CD4-positive, CD25-positive, alpha-beta regulatory T cell (primary cell): ENCODE measurements at places on chromosomes 6 and 20. TPM values are rescaled to one million over a fixed set of nuclear protein-coding genes. Genes with fewer than 3 reads are reported as not detected.

The ME1 gene
- not detected for total RNA-seq

The C20orf141 gene
- total RNA-seq: not detected

The AMD1 gene
- total RNA-seq: 133 TPM

The MYB gene
- 17.4 TPM for total RNA-seq

The SAPCD1 gene
- 2.3 TPM for total RNA-seq

The CST2 gene
- total RNA-seq: not detected

The BMP7 gene
- total RNA-seq: not detected

The DOK5 gene
- total RNA-seq: not detected

The TMEM14A gene
- total RNA-seq: 8.0 TPM

The PSORS1C2 gene
- not detected for total RNA-seq

The TULP1 gene
- total RNA-seq: not detected

The GRIK2 gene
- not detected for total RNA-seq

The WFDC10B gene
- not detected for total RNA-seq

The ECT2L gene
- not detected for total RNA-seq

The RSPO4 gene
- total RNA-seq: 0.25 TPM

- peaks cover 2% of the 10 kb centered on the region for H3K4me1 ChIP-seq
- H3K4me3 ChIP-seq: no peak overlapping the region
- no peak for DNase-seq
- H3K36me3 ChIP-seq: no peaks in the 10 kb centered on the region
- H3K27ac ChIP-seq: no peak overlapping the region
- peaks cover 16% of the 10 kb centered on the region for H3K27me3 ChIP-seq
Observed at GRCh38 chr6:108080010-108080780, 5.7 kb upstream of the OSTM1 start.

DNA sequence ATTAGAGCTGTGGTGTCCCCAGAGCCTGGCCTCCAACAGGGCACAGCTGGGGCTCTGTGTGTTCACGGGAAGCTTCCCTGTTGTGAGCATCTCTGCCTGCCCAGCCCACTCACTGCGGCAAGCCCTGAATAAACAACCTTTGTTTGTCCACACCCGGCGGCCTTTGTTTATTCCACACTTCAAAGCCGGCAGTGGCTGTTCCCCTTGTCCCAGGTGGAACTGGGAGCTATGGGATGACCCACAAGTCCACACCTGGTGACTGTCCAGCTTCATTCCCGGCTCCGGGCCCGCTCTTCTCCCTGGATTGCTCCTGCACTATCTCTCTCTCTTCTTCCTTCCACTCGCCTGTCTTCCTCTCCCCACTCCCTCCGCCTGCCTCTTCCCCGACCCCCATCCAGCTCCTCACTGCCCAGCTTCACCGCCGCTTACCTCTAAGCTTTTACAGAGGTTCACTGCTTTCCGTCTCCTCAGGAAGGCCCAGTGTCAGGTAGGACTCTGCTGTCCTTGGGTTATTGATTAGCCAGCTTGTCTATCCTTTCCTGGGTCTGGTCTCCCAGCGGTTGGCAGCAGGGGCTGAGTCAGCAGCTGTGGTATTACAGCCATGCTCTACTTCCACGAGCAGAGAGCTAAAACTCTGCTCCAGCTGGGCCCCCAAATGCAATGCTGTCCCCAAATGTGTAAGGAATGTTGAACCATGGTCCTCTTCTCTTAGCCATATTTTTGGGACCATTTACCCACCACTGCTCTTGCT lies 17.8 kb downstream of the DACT2 start:
- H3K4me3 ChIP-seq: no peak overlapping the region
- no peaks in the 10 kb centered on the region for H3K36me3 ChIP-seq
- no peaks in the 10 kb centered on the region for H3K27me3 ChIP-seq
- no peak overlapping the region for H3K27ac ChIP-seq

- no peak overlapping the region for H3K4me3 ChIP-seq
- no peak overlapping the region for H3K27ac ChIP-seq
- peak; percentile 51 for DNase-seq
- peaks cover 21% of the 10 kb centered on the region for H3K4me1 ChIP-seq
- H3K27me3 ChIP-seq: peaks cover 38% of the 10 kb centered on the region
- H3K36me3 ChIP-seq: no peaks in the 10 kb centered on the region
Observed at GRCh38 chr20:46307139-46307998, 929 bp downstream of the CDH22 start.

DNA sequence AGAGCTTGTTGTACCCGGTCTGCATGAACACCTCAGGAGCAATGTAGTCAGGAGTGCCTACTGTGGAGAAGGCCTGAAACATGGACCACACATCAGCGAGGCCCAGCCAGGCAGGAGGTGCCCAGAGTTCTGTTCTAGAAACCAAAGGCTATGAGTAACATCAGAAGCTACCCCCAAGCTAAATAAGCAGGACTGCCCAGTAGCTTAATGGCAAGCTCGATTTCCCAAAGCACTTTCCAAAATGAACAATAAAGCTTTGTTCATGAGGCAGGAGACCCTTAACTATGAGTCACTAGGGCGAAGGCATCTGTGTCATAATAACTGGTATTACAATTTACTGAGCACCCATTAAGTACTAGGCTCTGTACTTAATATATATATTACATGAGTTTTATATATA lies 47.4 kb downstream of the STK38 start:
- peaks cover 92% of the 10 kb centered on the region for H3K36me3 ChIP-seq
- H3K27me3 ChIP-seq: no peaks in the 10 kb centered on the region
- no peak overlapping the region for H3K27ac ChIP-seq

GRCh38 chr6:14934013-14934412 lies 311.9 kb upstream of the JARID2 start:
- no peaks in the 10 kb centered on the region for H3K4me1 ChIP-seq
- H3K4me3 ChIP-seq: no peak overlapping the region
- no peaks in the 10 kb centered on the region for H3K36me3 ChIP-seq
- no peaks in the 10 kb centered on the region for H3K27me3 ChIP-seq
- no peak for DNase-seq
- no peak overlapping the region for H3K27ac ChIP-seq

DNA sequence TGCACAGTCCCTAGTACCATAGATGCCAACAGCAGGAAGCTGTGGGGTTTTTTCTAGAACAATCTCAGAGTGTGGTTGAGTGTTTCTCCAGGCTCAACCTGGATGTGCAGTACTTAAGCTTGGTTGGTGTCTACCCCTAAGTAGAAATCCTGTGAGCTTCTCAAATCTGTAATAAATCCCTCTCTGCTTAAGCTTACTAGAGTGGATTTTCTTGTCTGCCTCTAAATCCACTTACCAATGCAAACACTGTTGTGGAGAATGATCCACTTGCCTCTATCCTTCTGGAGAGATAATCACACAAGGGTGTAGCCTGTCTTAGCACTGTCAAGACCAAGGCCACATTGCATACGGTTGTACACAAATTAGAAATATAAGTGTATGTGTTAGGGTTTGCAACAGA lies 43.3 kb upstream of the CLIC5 start:
- DNase-seq: no peak
- no peaks in the 10 kb centered on the region for H3K36me3 ChIP-seq
- H3K27me3 ChIP-seq: peaks cover 9% of the 10 kb centered on the region

GRCh38 chr6:131758920-131759319 lies 48.1 kb upstream of the CTAGE9 start:
- no peak overlapping the region for H3K27ac ChIP-seq

- no peak overlapping the region for H3K27ac ChIP-seq
- H3K4me3 ChIP-seq: no peak overlapping the region
- DNase-seq: no peak
- H3K27me3 ChIP-seq: no peaks in the 10 kb centered on the region
- no peaks in the 10 kb centered on the region for H3K36me3 ChIP-seq
Observed at GRCh38 chr6:160804639-160805038, 102.6 kb downstream of the PLG start.

DNA sequence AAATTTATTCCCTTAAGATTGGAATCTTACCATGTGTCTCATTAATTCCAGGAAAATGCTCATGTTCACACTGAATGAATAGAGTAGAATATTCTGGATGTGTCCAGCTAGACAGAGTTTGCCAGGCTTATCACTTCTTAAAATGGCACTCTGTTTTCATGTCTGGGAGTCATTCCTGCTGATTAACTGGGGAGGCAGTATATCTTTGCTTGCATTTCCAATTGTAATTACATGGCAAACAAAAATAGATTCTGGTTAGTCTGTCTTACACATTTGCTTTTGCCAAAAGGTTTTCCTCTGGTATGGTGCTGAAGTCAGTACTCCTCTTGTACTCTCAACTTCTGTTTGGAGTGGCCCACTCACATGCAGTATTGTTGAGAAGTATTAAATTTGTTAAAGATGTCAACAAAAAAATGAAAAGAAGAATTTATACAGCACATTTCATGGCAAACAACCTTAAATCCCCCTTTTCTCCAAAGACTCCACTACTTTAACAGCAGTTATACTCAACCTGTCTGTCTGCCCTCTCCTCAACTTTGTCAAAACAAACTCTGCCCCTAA lies 70.2 kb downstream of the TENT5A start:
- H3K4me3 ChIP-seq: no peak overlapping the region
- DNase-seq: no peak
- no peaks in the 10 kb centered on the region for H3K27me3 ChIP-seq
- no peak overlapping the region for H3K27ac ChIP-seq

- DNase-seq: no peak
- H3K27me3 ChIP-seq: no peaks in the 10 kb centered on the region
- H3K4me3 ChIP-seq: no peak overlapping the region
- no peak overlapping the region for H3K27ac ChIP-seq
- H3K36me3 ChIP-seq: no peaks in the 10 kb centered on the region
Observed at GRCh38 chr6:46414398-46414797, 76.9 kb downstream of the RCAN2 start.

GRCh38 chr6:48397887-48398286 lies 286.9 kb upstream of the PTCHD4 start:
- H3K36me3 ChIP-seq: no peaks in the 10 kb centered on the region
- DNase-seq: no peak
- H3K4me1 ChIP-seq: no peaks in the 10 kb centered on the region
- H3K27ac ChIP-seq: no peak overlapping the region
- no peaks in the 10 kb centered on the region for H3K27me3 ChIP-seq

GRCh38 chr6:154343473-154344308 lies 12.9 kb downstream of the IPCEF1 start:
- H3K27me3 ChIP-seq: no peaks in the 10 kb centered on the region
- H3K27ac ChIP-seq: no peak overlapping the region
- DNase-seq: peak; percentile 3
- H3K4me3 ChIP-seq: no peak overlapping the region

GRCh38 chr6:158799051-158799792 lies 19.9 kb downstream of the EZR start:
- no peak for DNase-seq
- peaks cover 41% of the 10 kb centered on the region for H3K36me3 ChIP-seq
- H3K4me3 ChIP-seq: peak overlapping the region; percentile 60
- peak overlapping the region; percentile 43 for H3K27ac ChIP-seq
- peaks cover 94% of the 10 kb centered on the region for H3K4me1 ChIP-seq

DNA sequence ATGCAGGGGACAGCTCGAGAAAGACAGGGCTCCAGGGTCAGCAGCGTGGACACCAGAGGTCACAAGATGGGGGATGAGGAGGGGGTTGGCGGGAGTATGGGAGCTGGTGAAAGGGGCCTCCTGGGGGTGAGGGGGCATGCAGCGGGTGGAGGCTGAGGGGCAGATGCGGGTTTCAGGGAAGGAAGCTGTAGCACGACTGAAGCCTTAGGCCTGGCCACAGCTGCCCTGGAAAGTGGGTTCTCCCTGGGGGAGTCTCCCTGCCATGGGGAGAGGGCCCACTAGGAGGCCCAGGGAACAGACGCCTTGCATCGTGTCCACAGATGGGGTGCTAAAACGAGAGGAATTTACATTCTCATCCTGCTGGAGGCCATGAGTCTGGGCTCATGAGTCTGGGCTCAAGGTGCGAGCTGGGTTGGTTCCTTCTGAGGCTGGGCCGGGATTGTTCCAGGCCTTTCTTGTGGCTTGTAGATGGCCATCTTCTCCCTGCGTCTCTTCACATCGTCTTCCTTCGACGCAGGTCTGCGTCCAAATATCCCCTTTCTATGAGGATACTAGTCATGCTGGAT lies 18.0 kb downstream of the APCDD1L start:
- H3K4me1 ChIP-seq: no peaks in the 10 kb centered on the region
- no peak overlapping the region for H3K4me3 ChIP-seq
- no peak for DNase-seq

- no peak overlapping the region for H3K27ac ChIP-seq
- no peaks in the 10 kb centered on the region for H3K36me3 ChIP-seq
- no peak overlapping the region for H3K4me3 ChIP-seq
- DNase-seq: no peak
Observed at GRCh38 chr6:53998303-53998702, 112.9 kb upstream of the MLIP start.

DNA sequence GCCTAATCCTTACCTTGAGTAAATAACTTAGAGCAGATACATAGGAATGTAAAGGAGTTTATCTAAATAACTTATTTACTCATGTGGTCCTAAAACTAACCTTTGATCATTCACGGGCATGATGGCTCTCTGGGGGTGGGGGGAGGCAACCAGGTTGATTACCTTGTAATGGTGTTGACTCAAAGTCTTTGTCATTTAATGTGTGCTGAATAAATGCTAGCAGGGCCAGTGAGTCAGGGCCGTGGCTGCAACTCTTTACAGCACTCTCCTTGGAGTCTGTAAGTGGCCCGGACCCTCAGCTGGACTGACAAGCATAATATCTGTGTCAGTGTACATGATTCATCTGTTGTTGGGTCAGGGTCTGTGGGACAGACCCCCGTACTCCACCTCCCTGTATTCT lies 203.0 kb downstream of the EPM2A start:
- H3K4me3 ChIP-seq: no peak overlapping the region
- no peak for DNase-seq
- no peak overlapping the region for H3K27ac ChIP-seq
- H3K4me1 ChIP-seq: no peaks in the 10 kb centered on the region
- no peaks in the 10 kb centered on the region for H3K36me3 ChIP-seq

- H3K27ac ChIP-seq: no peak overlapping the region
- no peaks in the 10 kb centered on the region for H3K27me3 ChIP-seq
- no peak overlapping the region for H3K4me3 ChIP-seq
- no peaks in the 10 kb centered on the region for H3K4me1 ChIP-seq
- no peak for DNase-seq
- H3K36me3 ChIP-seq: no peaks in the 10 kb centered on the region
Observed at GRCh38 chr6:129476810-129477209, 233.2 kb downstream of the ARHGAP18 start.

- H3K36me3 ChIP-seq: no peaks in the 10 kb centered on the region
- peak; percentile 97 for DNase-seq
- peaks cover 17% of the 10 kb centered on the region for H3K4me1 ChIP-seq
Observed at GRCh38 chr20:36773597-36774390, at the start of gene DSN1. Gene DSN1, minus strand, starts transcription at chr20:36773763. Its CDS starts 2,305 bp downstream, at chr20:36771458.
